ENCODE measurements at places on chromosomes 1 and 21.

DNA sequence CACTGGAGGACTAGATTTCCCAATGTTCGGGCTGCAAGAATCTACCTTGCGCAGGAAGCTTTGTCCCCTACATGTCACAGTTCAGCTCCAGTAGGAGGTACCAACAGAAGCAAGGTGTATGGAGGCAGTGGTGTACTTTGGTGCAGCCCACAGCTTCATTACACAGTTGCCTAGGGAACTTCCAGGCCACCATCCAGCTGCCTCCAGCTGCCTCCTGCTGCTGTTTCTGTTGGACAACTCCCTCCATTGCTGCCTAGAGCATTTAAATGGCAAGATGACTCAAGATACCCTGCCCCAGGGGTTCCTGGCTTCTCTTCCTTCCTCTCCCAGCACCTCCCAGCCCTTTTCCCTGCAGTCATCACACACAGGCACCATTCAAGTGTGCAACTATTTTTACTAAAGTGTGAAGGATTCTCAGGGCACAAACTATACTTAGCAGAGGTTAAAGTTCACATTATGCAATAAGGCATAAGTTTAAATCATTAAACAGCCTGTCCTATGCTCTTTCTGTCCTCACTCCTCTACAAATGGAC, 39.0 kb upstream of the ATP1A1 start:
- no peak for DNase-seq

- DNase-seq = no peak
Measured at GRCh38 chr1:178723546-178723945, 1.5 kb upstream of the RALGPS2 start.

DNA sequence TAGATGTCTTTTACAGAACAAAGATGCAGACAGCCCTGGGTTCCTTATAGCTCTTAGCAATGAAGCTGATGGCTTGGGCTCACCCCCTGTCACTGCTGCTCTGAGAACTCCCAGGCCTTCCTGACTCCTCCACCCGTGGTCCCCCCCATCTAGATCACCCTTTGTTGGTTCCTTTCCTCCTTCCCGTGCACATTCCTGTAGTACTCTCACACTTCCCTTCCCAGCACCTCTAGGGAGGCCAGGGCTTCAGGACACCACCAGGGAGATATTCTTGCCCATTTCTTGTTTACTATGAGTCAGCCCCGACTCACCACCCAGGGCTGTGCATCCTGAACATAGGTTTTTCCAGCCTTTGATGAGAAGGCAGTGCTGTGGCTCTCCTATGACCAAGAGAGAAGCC, 14.4 kb upstream of the NOS1AP start:
- DNase-seq = no peak

DNA sequence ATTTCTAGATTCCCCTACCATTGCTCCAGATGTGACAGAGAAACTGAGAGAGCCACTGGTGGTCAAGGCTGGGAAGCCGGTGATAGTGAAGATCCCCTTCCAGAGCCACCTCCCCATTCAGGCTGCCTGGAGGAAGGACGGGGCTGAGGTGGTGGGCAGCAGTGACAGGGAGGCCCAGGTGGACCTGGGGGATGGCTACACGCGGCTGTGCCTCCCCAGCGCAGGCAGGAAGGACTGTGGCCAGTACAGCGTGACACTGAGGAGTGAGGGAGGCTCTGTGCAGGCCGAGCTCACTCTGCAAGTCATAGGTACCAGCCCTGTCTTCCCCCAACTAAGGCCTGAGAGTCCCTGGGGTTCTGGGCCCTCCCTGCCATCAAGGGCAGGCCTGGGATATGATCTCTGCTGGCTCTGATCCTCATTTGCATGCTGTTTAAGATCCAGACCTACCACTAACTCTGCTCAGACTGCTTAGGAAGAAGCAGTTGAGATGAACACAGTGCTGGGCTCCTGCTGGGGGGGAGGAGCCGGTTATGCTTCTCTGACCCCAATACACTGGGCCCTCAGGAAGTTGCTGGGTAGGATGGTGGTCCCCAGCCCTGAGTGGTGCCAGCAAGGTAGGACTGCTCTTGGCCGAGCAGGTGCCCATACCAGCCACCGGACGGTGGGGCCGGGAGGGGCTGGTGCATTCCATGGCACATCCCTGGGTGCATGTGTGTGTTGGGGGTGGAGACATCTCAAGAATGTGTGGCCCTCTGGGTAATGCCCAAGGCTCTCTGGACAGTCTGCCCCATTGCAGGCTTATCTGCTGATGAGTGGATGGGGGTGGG, 25.1 kb downstream of the IGFN1 start:
- DNase-seq = no peak

DNA sequence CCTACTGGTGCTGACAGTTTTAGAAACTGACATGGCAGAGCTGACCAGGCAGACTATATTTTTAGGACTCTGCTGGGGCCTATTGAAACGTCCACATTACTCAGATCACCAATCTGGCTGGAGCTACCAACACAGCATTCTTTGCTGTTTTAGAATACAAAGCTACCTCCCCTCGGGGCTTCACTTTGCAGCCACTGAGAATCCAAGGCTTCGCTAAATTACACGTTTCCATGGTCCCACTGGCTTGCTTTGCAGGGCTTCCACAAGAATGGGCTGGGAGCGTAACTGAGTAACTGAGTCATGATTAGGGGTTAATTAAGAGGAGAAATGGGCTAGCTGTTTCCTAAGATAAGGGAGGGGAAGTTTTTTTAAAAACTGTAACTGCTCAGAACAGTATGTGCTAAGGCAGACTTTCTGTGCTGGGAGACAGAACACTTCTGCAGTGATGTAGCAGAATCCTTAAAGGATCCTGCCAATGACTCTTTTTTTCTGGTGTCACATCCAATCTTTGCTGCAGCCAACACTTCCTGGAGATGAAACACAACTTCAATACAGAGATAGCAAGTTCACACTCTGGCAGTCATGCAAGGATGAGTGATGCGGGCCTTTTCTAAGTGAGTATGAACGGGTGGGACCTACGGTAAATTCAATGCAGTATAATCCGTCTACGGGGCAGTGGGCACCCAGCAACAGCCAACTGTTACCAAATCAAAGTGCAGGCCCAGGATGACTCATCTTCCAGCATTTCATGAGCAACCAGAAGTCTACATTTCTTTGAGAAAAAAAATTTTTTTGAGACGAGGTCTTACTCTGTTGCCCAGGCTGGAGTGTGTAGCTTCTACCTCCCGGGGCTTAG, 21.5 kb downstream of the NDUFS5 start:
- DNase-seq = no peak

DNA sequence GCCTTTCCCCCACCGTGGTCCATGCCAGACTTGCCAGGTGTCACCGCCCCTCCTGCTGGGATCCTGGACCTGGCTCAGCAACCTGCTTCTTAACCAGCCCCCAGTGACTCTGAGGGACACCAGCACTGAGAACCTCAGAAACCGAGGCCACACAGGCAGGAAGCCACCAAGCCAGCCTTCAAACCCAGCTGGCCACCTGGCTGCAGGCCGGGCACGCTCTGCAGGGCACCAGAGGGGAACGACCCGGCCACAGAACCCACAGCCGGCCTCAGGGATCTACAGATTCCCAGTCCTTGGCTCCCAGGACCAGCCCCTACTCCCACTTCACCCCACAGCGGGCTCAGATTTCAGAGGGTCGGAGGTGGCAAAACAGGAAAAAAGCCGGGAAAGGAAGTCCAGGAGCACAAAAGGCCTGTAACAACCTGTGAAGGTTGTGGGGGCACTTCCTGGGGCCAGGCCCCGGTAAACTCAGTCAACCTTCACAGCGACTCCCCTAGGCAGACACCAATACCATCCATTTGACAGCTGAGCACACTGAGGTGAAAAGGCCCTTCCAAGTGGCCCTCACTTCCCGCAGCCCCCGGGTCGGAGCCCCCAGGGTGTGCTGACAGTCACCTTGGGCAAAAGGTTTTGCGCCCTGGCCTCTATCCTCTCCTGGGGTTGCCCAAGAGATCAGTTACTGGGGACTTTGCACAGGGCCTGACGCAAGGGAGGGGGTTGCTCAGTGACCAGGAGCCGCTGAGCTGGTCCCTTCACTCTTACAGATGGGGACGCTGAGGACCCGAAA, 14.1 kb downstream of the RUNX3 start:
- no peak for DNase-seq

GRCh38 chr1:30728340-30728739, 5.0 kb upstream of the MATN1 start:
- DNase-seq = no peak

DNA sequence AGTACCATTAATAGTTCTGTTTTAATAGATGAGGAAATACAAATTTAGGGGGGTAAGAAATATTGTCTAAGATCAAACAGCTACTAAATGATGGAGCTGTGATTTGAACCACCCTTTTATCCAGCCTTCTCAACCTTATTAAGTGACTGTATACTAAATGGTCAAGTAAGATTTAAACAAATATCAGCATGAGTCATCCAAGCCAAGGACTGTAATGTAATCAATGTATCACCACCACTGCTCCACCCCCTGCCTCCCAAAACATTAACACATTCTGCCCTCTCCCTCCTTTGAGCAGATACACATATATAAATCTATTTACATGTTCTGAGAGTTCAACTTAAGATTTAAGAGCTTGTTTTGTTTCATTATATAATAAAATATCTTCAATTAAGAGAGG, 58.9 kb downstream of the LRRC40 start:
- DNase-seq = no peak

Data from renal pelvis (tissue), 12 donors.